ENCODE measurements at places on chromosomes 5 and 9.

- DNase-seq: no peak
Measured at GRCh38 chr5:58300346-58300895, 159.5 kb downstream of the PLK2 start.

- DNase-seq: no peak
Measured at GRCh38 chr9:20872340-20872977, 159.0 kb downstream of the HACD4 start.

DNA sequence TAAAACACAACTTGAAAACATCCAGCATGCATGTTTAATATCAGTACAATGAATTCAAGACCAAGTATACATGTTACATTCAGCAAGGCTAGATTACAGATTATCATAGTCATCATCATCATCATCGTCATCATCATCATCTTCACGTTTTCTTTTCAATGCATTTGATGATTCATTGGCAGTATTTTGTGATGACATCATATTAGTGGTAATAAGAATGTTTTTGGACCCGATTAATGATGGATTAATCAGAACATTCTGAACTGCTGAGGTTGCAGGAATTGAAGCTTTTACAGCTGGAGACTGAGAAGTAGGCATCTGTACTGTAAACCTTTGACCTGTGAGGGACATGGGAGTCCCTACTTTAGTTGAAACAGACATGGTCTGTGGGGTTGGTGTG is 4.5 kb downstream of the AK6 start:
- no peak for DNase-seq

GRCh38 chr5:179381691-179382090 is 36.4 kb upstream of the ADAMTS2 start:
- no peak for DNase-seq

DNA sequence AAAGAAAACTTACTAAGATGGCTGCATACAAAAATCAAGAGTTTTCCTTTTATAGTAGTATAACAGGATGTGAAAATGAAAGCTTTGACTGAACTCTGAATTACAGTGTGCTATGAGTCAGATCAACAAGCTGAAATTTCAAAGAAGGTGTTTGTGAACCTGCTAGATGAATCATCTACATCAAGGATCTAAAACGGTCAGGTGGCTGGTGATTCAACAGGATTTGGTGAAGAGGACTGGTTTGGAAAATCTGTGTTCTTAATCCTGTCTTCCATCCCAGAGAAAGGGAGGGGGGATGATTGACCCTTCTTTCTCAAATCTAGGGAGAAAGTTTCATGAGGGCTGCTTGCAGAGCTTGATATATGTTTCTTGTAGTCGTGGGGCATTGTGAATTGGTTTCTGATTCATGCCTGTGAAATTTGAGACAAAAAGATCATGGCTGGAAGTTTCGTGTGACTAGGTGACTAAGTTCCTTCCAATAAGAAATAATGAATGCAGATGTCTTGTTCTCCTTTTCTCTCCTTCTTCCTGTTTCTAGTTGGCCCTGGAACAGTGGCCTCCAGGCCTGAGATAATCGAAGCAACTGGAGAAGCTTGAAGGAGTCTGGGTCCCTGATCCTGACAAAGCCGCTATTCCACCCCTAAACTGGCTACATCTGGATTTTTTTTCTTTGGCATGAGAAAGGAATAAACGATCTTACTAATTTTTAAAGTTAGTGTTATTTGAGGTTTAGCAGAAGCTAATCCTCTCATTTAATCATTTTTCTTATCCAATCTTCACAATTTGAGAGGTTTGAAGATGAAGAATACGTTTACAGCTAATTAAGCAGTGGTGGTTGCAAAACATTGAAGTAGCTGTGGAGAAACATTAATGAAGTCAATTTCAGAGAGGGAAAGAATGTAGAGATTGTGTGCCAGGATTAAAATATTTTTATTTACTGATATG is 67.2 kb downstream of the MRPS30 start:
- peak; percentile 17 for DNase-seq

DNA sequence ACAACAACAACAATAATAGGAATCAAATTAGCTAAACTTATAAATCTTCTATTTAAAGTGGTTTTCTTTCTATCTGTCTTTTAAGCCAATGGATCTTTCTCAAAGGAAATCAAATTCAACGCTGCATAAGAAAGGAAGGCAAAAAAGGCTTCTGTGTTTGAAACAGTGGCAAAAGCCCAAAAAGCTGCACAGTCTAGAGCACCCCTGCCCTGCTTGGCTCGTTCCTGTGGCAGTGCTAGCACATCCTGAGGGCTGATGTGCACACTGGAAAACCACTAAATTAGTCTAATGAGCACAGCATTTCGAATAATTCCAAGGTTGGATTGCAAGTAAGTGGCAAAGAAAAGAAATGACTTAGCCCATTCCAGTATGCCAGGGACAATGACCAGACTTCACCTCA is 80.7 kb downstream of the AP3B1 start:
- no peak for DNase-seq
